ENCODE measurements at places on chromosomes 2 and 18.

- no peak for DNase-seq
These were observed 255.8 kb downstream of the LPIN1 start for GRCh38 chr2:12002215-12002614.

DNA sequence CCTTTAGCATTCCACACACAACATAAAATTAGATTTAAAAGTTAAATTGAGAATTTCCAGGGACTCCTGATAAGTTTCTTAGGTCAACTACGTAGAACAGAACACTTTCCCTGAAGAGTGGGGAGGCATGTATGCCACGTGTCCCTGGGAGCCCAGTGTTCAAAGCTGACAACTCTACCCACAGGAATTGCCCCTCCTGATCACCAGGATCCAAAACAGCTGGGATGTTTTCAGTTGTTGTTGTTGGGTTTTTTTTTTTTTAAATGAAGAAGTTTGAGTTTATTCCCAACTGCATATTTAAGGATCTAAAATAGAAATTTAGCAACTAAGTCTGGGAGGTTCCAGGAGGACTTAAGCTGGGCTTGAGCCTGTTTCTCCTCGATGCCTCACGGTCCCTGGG, 100.5 kb downstream of the TPGS2 start:
- no peak for DNase-seq

DNA sequence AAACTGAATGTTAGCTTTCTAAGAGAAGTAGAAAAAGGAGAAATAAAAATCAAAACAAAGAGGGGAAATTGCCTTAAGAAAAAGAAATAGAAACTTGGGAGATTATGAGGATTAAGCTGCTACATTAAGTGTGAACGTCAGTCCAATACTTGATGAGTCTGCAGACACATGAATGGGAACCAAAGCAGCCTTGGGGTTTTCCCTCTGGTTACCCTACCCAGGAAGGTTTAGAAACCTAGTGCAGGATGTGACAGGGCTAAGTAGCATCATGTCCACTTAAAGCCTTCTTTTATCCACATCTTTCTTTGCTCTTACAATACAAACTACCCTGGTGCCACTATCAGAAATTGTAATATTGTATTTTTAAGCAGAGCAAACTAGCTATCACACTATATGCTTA, 22.3 kb downstream of the SLC35F5 start:
- no peak for DNase-seq

GRCh38 chr2:75792146-75792545, 81.4 kb upstream of the GCFC2 start:
- DNase-seq, result no peak

DNA sequence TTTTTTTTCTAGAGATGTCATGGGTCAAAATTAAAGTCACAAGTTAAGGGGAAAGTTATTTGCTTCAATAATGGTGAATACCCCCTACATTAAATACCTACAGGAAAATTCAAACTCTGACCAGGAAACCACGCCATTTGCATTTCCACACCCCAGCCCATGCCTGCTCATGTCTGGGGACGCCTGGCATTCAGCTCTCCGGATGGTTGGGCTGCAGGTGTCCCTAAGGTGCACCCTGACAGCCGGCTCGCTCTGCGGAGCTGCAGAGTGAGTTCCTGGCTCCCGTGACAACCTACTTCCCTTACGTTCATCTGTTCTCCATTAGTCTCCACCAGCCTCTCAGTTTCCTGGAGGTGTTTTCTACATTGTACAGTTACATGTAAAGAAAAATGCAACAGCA, 122.7 kb upstream of the RIOK3 start:
- no peak for DNase-seq

DNA sequence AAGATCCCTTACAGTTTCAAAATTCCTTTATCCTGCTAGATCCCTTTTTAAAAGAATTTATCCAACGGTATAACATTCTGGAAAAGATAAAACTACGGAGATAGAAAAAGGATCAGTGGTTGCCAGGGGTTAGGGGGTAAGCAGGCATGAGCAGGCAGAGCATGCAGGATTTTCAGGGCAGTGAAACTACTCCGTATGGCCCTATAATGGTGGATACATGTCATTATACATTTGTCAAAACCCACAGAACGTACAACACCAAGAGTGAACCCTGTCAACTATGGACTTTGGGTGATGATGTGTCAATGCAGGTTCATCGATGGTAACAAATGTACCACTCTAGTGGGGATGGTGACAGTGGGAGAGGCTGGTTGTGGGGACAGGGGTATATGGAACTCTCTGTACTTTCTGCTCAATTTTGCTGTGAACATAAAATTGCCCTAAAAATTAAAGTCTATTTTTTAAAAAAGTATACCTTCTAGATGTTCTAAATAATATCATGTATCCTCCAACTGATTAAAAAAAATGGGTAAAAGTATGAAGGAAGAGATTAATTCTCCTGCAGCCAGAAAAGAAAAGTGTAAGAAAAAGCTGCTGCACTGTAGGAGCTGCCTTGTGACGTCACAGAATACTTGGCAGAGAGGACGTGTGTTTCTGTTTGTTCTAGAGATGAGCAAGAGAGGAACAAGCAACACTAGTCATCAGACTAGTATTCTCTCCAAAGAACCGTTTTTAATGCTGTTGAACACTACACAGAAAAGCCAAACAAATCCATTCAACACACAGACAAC, 23.6 kb downstream of the ANKRD44 start:
- no peak for DNase-seq

GRCh38 chr18:40056079-40056692, 1898.8 kb upstream of the PIK3C3 start:
- no peak for DNase-seq

DNA sequence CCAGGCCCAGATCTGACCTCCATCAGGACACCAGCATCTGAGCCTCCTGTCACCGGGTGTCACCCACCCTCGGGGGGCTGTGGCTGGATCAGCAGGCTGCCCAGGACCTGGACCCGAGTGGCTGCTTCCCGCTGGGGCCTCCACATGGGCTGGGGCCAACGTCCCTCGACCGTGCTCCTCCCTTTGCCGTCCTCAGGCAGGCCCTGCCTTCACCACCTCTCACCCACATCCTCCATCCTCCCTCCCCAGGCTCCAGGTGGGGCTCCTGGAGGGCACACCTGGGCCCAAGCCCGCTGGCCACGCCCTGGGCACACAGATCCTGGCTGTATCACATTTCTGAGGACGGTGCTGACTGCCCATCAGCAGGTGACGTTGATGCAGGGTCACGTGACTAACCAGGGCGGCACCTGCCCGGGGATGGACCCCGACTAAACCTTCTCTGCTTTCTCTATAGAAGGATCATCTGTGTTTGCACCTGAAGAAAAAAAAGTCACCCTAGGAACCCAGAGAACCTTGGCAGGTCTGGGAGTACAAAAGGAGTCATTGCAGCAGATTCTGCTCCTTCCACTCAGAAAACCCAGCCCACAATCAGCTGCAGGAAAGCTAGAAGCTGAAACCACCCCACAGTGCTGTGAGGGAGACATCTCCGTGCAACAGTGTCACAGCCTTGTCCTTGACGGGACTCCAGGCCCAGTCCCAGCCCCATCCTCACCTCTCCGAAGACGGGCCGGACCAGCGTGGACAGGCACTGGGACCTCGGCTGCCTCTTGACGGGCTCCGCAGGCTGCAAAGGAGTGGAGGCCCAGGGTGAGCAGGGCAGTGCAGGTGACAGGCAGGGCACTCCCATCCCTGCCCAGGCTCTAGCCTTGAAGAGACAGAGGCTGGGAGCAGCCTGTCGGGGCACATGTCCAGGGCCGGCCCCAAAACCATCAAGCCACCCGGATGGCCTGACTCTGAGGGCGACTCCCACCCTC, 11.2 kb downstream of the STK25 start:
- no peak for DNase-seq

- DNase-seq, result no peak
These were observed 12.2 kb downstream of the LPIN1 start for GRCh38 chr2:11758647-11759046.

- DNase-seq, result no peak
These were observed 94.0 kb downstream of the PLA2R1 start for GRCh38 chr2:159968279-159968900.

GRCh38 chr18:44708451-44709083, 27.9 kb downstream of the SETBP1 start:
- no peak for DNase-seq

DNA sequence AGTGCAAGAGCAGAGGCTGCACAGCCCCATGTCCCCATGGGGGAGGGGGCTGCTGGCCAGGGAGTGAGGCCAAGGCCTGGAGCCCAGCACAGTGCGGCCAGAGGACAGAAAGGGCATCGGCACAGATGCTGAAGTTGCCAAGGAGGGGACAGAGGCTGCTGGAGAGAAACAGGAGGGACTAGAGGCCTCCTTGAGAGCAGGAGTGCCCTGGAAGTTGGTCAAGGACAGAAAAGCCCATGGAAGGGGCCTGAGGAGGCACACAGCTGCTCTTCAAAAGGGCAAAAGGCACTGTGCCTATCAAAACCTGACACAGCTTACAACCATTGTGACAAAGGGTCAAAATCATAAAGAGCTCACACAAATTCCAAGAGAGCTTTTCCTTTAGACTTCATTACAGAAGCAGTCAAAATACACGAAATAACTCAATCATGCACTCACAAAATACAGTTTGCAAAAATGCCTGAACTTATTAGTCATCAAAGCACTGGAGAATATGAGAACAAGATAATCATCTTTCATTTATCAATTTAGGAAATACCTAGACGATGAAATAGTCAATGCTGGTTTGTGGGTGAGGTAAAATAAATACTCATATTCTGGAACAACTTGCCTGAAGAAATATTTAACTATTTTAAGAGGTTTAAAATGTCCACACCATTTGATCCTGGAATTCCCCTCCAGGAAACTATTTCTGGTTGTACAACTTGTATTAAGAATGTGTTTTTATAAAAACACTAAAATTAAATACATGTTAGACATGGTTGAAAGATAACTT, 79.6 kb downstream of the USP40 start:
- no peak for DNase-seq

- no peak for DNase-seq
These were observed 39.5 kb downstream of the ADNP2 start for GRCh38 chr18:80148326-80149199.

DNA sequence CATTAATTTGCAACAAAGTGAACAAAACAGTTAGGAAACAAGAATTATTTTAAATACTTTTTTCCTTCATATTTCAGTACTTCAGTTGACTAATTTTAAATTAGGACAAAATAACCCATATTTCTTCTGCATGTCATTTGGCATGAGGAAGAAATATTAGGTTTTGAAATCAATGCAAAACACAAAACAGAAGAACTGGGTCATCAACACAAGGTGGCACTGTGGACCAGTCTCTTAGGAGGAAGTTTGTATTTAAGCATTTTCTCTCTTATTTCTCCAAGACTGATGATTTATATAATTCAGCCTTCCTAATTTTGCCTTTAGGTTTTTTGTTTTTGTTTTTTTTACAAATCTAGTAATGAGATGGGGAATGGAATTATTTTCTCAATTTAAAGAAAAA, 352.8 kb upstream of the KCNH7 start:
- no peak for DNase-seq

DNA sequence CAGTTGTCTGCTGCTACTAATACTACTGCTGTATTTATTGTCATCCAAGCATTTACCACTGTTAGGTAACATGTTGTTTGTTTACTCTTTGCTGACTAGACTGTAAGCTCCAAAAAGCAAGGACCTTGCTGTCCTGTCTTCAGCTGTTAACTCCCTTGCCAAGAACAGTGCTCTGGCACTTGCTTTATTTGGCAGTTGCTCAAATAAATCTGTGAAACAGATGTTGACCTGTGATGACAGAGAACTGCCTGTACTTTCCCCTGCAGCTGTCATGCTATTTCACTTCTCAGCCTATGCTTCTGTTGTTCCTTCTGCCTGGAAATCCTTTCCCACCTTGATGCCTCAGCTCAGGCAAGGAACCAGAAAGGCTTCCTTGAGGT, 181.2 kb downstream of the ATAD2B start:
- DNase-seq, result no peak

DNA sequence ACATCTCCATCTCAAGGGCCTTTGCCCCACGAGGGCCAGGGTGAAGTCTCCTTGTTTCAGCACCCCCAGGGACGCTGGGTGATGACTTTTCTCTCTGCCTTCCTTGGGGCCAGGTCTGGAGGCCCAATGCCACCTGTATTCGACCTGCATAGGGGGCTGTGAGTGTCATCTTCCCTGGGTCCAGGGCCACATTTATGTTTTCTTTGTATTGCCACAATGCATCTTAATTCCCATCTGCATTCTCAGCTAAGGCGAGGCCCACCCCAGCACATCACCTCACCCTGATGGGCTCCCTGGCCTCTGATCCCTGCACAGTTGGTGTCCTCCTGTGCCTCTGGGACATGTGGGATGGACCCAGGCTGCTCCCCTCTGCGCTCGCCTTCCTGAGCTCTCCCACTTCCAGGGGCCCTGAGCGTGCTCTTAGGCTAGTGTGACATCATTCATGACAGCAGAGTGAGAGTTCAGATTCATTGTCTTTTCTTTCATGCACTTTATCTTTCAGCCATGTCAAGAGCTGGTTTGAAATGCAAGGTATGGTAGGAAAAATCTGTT, 122.0 kb upstream of the COPS8 start:
- no peak for DNase-seq

DNA sequence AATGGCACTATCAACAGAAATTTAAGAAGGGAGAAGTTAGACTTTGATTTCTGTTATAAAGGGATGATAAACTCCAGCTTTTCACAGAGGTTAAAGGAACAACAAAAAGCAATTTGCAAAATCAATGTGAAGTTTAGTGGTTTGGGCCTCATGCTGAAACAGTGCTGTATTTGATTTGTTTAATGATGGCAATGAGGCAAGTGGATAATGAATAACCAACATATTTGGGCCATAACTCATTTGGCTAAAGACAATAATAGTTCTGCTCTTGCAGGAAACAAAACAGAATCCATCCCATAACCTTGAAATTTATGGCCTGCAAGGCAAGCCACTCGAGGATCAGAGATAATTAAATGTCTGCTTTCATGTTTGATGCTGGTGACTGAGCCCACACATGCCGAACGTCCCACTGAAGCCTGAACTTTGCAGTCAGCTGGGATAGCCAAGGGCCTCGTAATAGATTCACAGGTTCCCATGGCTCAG, 56.5 kb downstream of the TPGS2 start:
- DNase-seq, result no peak

DNA sequence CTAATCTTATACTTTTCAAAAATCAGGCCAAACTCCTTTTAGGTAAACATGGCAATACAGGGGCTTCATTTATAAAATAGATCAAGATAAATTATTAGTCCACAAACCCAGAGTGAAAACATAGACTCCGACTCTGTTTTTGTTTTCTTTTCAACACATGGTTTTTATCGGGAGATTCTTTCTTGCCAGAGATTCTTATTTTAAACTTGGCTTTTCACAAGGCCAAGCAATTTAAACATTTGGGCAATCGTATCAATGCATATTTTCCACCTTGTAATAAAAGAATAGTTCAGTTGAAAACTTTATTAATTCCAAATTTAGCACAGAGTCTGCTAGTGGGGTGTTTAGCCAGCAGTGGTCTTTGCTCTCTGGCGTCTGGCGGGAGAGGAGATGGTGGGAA, 71.9 kb downstream of the SOX11 start:
- DNase-seq, result no peak

DNA sequence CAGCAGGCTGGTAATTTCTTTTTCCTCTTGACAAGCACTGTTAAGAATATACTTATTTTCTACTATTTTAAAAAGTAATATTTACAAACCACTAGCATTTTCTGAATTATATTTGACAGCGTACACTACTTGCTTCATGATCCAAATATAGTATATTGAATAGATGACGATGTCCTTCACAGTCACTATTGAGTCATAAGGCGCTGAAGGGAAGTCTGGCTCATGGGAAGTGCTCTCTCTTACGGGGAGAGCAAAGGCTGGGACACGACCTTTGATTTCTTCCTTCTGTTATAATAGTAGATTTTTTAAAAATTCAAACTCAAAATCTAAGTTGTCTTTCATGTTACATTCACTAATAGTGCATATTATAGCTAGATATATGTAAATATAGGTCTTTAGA, 357.1 kb downstream of the SOCS6 start:
- DNase-seq, result no peak

- no peak for DNase-seq
These were observed 152.0 kb downstream of the CAPN13 start for GRCh38 chr2:30655211-30655610.
